Activated naive CD4-positive, alpha-beta T cell treated with anti-CD3 and anti-CD28 coated beads, Interleukin-2, amount 10 ng/mL, durations not matched to agents 7 days and 5 days (primary cell): ENCODE measurements at places on chromosomes 16 and 17.

GRCh38 chr16:81612351-81613163, 166.5 kb upstream of the PLCG2 start:
- no peak overlapping the region for H3K4me3 ChIP-seq
- H3K4me1 ChIP-seq: peaks cover 2% of the 10 kb centered on the region
- no peak overlapping the region for H3K27ac ChIP-seq
- peaks cover 5% of the 10 kb centered on the region for H3K36me3 ChIP-seq
- no peak for DNase-seq

GRCh38 chr17:58493506-58493905, 5.3 kb upstream of the HSF5 start:
- H3K4me3 ChIP-seq: no peak overlapping the region
- H3K27ac ChIP-seq: no peak overlapping the region
- H3K27me3 ChIP-seq: no peaks in the 10 kb centered on the region
- H3K36me3 ChIP-seq: peaks cover 71% of the 10 kb centered on the region
- H3K4me1 ChIP-seq: peaks cover 6% of the 10 kb centered on the region

- H3K36me3 ChIP-seq: peaks cover 4% of the 10 kb centered on the region
- peaks cover 8% of the 10 kb centered on the region for H3K27me3 ChIP-seq
- peak; percentile 74 for DNase-seq
- H3K4me3 ChIP-seq: peak overlapping the region; percentile 64
Observed at GRCh38 chr17:68182940-68183551, 64.8 kb upstream of the AMZ2 start.

GRCh38 chr17:50911890-50912289, 45.7 kb upstream of the TOB1 start:
- no peak overlapping the region for H3K4me3 ChIP-seq
- no peak for DNase-seq
- peaks cover 3% of the 10 kb centered on the region for H3K36me3 ChIP-seq
- H3K27me3 ChIP-seq: peaks cover 4% of the 10 kb centered on the region
- H3K4me1 ChIP-seq: peaks cover 88% of the 10 kb centered on the region

DNA sequence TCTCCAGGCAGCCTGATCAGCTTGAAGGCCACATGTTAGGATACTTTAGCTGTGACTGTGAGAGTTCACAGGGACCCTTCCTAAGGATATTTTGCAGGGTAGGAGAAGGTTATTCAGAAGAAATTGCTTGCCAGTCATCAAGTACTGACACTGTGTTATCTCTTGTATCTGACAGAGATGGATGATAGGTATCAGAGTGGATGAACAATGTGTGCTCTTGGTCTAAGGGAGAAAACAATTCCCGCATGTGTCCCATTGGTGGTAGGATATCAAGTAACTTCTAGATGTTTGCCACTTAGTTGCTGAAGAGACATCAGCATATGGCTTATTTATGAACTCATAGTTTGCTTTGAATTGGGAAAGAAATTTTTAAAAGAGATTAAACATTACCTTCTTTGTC, 219.3 kb downstream of the SPECC1 start:
- H3K4me3 ChIP-seq: no peak overlapping the region
- no peak overlapping the region for H3K27ac ChIP-seq
- DNase-seq: no peak
- no peaks in the 10 kb centered on the region for H3K36me3 ChIP-seq
- H3K4me1 ChIP-seq: peaks cover 31% of the 10 kb centered on the region

GRCh38 chr17:60645918-60646523, 31.6 kb upstream of the BCAS3 start:
- peaks cover 4% of the 10 kb centered on the region for H3K4me1 ChIP-seq
- no peaks in the 10 kb centered on the region for H3K27me3 ChIP-seq
- no peak overlapping the region for H3K4me3 ChIP-seq
- H3K27ac ChIP-seq: no peak overlapping the region
